Mucosa of descending colon (tissue), 3 donors: ENCODE measurements at places on chromosomes 6 and 20.

DNA sequence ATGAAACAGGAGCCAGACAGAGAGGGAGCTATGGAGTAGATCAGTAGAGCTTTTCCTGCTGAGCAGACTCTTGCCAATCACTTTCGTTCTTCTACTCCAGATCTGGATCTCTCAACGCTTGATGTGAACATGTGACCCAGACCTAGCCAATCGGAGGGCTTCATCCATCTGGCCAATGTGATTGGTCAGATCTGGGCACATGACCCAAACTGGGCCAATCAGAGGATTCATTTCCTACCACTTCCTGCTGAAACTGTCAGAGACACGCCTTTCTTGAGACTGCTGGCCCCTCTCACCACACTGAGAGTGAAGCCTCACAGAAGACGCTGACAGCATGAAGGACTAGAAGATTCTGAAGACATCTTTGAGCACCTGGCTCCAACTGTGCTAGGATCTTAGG is 44.2 kb upstream of the ZMYND8 start:
- no peak for DNase-seq

- DNase-seq = no peak
Observed at GRCh38 chr6:55100686-55101085, 73.6 kb upstream of the HCRTR2 start.

DNA sequence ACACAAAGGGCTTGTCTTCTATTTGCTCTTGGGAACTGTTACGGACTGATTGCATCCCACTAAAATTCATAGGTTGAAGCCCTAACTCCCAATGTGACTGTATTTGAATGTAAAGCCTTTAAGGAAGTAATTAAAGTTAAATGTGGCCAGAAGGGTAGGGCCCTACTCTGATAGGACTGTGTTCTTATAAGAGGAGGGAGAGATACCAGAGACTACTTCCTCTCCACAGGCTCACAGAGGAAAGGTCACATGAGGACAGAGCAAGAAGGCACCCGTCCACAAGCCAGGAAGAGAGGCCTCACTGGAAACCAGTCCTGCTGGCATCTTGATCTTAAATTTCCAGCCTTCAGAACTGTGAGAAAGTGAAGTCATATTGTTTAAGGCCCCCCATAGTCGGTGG is 211.9 kb downstream of the CDH26 start:
- DNase-seq = no peak

DNA sequence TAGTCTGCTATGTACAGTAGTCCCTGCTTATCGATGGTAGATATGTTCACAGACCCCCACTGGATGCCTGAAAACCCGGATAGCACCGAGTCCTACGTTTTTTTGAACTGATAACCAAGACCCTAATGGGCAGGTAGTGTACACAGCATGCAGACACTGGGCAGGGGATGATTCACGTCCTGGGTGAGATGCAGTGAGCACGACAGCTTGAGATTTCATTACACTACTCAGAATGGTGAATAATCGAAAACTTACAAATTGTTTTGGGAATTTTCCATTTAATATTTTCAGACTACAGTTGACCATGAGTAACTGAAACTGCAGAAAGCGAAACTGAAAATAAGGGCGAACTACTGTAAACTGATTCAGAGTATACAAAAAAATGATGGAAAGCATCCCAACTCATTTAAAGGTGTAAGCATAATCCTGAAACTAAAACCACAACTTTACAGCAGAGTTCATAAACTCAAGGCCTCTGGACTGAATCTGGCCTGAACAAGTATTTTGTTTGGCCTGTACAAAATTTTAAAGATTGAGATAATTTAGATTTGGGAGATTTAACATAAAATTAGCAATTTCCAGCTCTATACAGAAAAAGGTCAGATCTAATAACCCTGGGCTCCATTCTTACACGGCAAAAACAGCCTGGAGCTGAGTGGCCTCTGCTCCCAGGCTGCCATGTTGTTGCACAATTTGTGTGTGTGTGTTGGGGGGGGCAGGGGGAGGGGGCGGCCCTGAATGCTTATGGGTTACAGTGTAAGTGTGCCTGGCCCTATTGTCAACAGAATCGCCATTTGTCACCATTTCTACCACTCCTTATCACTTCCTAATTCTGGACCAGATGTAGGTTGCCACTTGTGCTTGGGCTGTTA is 34.9 kb downstream of the RNF24 start:
- DNase-seq = no peak

GRCh38 chr6:110183292-110183885 is 3.2 kb downstream of the CDC40 start:
- DNase-seq = no peak

- peak; percentile 74 for DNase-seq
Observed at GRCh38 chr20:44702776-44703175, 12.4 kb upstream of the CCN5 start.

- no peak for DNase-seq
Observed at GRCh38 chr20:33908336-33908735, 85.4 kb upstream of the RALY start.

DNA sequence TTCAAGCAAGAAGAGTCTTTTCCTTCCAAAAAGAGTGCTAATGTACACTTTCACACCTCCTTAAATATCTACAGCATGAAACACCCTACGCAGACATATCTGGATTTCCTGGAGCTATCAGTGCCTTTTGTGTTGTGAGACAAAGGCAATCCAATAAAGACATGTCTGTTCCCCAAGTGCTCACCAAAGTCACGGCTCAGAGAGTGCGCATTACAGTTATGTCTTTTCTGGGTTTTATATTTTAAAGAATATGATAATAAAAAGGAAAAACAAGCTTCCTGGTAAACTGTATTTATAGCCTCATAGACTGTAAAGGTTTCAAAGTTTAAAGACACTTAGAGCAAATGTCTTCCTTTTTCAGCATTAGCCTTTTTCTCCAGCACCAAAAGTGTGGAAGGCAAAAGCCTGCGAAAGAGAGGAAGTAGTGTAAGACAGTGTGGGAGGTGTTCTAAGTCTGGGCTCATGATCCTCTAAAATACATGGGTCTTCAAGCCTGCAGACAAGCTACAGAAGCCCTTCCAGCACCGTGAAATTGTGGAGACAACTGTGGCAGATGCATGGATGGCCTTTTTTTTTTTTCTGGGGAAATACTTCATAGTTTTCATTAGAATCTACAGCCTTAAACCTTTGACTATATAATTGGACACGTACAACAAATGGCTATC is 135.0 kb upstream of the SLC35B3 start:
- DNase-seq = no peak

DNA sequence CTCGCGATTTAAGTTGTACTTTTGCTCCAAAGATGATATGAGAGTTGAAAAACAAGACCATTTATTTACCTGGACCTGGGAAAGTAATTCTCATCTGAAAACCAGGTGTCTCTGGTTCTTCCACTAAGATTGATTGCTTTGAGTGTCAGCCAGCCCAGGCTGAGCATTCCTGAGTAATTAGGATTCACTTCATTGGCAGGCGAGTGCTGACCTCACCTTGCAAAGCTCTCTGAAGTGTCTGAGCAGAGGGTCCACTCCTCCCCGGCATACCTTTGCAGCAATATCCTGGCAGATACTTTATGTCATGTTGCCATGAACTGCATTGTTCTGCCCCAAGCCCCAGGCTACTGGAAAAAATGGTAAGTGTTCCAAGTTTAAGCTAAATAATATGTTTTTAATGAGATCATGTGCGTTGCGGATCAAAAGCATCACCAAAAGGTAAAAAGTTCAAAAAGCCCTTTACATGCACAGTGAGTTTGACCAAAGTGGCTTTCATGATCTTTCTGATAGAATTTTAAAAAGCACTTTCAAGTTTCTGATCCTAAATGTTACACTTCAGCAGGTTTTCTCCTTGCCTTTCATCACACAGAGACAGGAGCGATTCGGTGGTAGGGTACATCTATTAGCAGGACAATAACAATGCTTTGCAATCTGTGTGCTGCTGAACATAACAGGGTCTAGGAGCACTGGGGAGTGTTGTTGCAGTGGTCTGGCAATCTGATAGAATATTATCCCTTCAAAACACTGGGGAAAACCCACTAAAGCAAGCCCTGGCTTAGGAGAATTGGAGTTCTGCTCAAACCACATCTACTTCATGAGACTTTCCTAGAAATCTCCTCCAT is 127.8 kb upstream of the EEF1E1 start:
- DNase-seq = no peak

DNA sequence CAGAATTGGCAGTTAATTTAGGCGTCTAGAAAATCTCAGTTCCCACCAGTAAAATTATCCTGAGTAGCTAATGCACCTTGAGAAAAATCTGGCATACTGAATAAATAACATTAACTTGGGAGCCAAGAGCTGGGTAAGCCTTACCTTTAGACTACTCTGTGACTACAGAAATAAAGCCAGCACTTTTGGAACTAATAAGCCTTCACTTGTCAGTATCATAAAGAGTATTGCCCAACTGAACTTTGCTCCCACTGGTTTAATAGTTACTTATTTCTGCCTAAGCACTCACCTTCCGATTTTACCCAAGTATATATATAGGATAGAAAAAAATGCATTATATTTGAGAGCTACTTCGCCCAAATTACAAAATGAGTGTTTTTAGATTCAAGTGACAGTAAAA is 10.7 kb downstream of the FAM8A1 start:
- DNase-seq = no peak

GRCh38 chr6:89818977-89819335 is 638 bp downstream of the MDN1 start:
- DNase-seq = no peak

- DNase-seq = peak; percentile 78
Observed at GRCh38 chr6:44219053-44219814, 2.5 kb downstream of the MYMX start.

- no peak for DNase-seq
Observed at GRCh38 chr20:458776-459175, 3.6 kb downstream of the TBC1D20 start.

DNA sequence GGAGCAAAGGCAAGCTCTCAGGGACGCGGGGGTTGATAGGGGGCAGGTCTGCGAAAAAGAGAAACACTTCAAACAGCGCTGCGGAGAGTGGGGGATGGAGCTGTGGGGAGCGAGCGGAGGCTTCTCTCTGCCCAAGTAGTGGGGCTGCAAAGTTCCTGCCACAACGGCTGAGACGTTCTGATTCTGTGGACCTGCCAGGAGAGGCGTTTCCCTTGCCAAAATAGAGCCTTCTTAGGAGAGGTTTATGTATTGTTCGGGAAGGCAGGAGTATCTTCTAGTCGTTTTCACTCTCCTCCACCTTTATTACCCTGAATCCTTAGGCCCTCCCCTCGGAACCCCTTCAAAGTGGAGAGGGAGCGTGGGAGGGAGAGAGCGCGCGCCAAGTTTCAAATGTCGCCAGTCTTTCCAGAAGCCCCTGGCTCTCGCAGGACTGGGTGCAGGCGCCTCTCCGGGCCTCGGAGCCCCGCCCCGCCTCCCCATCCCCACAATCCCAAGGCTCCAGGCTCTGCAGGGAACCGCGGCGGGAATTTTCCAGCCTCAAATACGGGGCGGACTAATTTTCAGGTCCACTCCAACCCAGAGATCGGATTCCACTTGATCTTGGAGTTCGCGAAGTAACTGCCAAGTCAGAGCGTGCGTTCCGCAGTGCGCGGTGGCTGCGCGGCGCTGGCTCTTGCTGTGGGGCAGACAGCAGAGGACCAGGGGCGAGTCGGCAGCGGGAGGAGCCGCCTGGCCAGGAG is 10.0 kb upstream of the POU3F2 start:
- DNase-seq = no peak

GRCh38 chr6:132215805-132216204 is 185.5 kb downstream of the MOXD1 start:
- no peak for DNase-seq

DNA sequence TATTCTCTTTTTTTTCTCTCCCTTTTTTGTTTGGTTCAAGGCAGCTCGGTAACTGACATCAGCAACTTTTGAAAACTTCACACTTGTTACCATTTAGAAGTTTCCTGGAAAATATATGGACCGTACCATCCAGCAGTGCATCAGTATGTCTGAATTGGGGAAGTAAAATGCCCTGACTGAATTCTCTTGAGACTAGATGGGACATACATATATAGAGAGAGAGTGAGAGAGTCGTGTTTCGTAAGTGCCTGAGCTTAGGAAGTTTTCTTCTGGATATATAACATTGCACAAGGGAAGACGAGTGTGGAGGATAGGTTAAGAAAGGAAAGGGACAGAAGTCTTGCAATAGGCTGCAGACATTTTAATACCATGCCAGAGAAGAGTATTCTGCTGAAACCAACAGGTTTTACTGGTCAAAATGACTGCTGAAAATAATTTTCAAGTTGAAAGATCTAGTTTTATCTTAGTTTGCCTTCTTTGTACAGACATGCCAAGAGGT is 10.6 kb downstream of the HEY2 start:
- DNase-seq = no peak

DNA sequence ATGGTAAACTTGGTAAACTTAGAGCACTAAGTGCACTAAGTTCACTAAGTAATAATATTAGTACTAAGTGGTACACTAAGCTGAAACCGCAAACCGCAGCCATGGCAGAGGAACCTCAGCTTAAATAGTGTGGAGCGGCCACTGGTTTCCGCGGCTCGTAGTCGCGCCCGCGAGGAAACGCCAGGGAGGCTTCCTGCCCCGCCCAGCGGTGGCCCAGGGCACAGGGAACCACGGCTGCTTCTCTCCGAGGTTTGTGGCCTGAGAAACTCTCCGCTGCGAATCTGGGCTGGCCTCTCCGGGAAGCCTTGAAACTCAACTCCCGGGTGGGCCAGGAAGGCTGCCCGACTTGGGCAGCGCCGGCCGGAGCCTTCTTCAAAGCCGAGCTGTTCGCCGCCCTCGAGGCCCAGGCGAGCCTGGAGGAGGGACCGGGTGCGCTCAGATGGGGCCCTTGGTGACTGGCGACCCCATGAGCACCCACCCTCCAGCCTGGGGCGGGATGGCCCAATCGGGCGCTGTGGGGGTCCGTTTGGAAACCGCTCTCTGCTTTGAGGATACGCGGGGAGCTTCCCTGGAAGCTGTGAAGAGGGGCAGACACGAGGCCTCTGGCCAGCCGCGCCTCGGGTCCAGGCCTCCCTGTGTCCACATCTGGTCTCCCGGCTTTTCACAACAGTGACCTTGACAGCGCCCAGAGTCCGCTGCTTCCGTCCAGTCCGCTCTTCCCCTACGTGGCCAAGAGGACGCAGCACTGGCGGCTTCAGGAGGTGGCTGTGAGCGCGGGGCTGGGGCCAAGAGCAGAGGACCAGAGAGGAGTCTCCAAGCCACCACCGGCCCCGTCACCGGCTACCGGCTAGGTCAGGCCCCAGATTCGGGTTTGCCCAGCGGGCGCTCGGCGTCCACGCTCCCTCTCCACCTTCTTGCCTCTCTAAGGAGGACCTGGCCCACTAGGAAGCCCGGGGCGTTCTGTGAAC is 25.4 kb upstream of the HLA-E start:
- DNase-seq = peak; percentile 63

GRCh38 chr6:89311853-89312531 is 3.1 kb downstream of the GABRR2 start:
- DNase-seq = peak; percentile 60
